ENCODE measurements at places on chromosomes 1 and 21. TPM values are rescaled to one million over a fixed set of nuclear protein-coding genes. Genes with fewer than 3 reads are reported as not detected.

The SLC6A9 gene
- total RNA-seq, result 0.55 TPM

- DNase-seq, result no peak
These were observed 40.6 kb upstream of the NEGR1 start for GRCh38 chr1:72322910-72323309.

GRCh38 chr1:52474807-52475206 lies 70.4 kb downstream of the PRPF38A start:
- DNase-seq, result peak; percentile 28

- no peak for DNase-seq
These were observed 67.7 kb downstream of the PTGER3 start for GRCh38 chr1:70979881-70980280.

GRCh38 chr21:36909901-36910561 lies 56.4 kb downstream of the HLCS start:
- DNase-seq, result no peak

GRCh38 chr1:226786550-226786949 lies 47.5 kb upstream of the ITPKB start:
- no peak for DNase-seq

- no peak for DNase-seq
These were observed 84.1 kb upstream of the RRP15 start for GRCh38 chr1:218200979-218201378.

Data from G401 (cell line).